ENCODE measurements at places on chromosomes 13 and 19.

DNA sequence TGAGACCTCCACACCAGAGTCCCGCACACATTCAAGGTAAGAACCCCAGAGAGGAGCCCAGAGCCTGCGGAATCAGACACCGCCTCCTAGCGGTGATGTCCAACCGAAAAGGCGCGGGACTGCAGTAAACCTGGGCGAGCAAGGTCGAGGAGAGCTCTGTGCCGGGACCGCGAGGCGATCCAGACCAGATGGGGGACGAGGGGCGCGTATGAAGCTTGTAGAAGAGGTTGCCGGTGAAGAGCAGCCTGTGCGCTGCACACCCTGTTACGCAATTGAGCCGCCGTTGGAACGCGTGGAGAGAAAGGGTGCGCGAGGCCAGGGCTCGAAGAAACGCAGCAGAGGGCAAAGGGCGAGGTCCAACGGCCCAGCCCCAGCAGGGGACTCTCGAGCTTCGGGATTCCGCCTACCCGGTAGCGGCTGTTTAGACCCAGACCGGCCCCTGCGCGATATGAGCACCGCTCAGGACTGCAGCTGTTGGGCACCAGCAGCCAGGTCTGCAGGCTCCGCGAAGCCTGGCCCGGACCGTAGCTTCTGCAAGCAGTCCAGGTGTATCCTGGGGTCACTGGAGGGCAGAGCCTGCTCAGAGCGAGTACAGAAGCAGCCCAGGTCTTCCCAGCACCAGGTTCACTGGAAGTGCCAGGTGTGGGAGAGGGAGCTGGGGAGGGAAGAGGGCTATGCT is 65.9 kb upstream of the ZNF599 start:
- no peak for DNase-seq

- DNase-seq: no peak
Observed at GRCh38 chr19:53772943-53773342, 51.2 kb downstream of the NLRP12 start.

DNA sequence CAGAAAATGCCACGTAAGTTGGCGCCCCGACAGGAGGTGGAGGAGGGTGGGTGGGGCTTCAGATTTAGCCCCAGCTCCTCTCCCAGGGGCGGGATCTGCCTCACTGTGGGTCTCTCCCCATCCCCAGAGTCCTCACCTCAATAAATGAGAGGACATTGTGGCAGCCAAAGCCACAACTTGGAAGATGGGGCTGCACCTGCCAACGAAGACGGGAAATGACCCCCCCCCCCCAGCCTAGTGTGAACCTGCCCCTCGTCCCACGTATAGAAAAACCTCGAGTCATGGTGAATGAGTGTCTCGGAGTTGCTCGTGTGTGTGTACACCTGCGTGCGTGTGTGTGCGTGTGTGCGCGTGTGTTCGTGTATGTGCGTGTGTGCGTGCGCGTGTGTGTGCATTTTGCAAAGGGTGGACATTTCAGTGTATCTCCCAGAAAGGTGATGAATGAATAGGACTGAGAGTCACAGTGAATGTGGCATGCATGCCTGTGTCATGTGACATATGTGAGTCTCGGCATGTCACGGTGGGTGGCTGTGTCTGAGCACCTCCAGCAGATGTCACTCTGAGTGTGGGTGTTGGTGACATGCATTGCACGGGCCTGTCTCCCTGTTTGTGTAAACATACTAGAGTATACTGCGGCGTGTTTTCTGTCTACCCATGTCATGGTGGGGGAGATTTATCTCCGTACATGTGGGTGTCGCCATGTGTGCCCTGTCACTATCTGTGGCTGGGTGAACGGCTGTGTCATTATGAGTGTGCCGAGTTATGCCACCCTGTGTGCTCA is 1.5 kb upstream of the TRAPPC5 start:
- peak; percentile 82 for DNase-seq

- no peak for DNase-seq
Observed at GRCh38 chr13:110448677-110449076, 112.8 kb downstream of the RAB20 start.

- no peak for DNase-seq
Observed at GRCh38 chr13:111911754-111912452, 155.0 kb upstream of the SOX1 start.

GRCh38 chr13:76769271-76769791 is 116.9 kb downstream of the KCTD12 start:
- no peak for DNase-seq

DNA sequence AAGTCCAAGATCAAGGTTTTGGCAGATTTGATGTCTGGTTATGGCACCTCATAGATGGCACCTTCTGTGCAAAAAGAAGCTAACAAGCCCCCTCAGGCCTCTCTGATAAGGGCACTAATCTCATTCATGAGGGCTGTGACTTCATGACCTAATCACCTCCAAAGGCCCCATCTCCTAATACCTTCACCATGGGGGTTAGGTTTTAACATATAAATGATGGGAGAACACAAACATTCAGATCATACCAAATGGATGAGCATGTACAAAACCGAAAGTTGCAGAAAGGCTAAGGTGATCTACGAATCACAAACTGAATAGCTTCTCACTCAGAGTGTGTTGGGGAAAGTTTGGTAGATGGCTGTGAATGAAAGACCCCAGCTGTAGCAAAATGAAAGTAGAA is 217.4 kb downstream of the TBC1D4 start:
- no peak for DNase-seq

DNA sequence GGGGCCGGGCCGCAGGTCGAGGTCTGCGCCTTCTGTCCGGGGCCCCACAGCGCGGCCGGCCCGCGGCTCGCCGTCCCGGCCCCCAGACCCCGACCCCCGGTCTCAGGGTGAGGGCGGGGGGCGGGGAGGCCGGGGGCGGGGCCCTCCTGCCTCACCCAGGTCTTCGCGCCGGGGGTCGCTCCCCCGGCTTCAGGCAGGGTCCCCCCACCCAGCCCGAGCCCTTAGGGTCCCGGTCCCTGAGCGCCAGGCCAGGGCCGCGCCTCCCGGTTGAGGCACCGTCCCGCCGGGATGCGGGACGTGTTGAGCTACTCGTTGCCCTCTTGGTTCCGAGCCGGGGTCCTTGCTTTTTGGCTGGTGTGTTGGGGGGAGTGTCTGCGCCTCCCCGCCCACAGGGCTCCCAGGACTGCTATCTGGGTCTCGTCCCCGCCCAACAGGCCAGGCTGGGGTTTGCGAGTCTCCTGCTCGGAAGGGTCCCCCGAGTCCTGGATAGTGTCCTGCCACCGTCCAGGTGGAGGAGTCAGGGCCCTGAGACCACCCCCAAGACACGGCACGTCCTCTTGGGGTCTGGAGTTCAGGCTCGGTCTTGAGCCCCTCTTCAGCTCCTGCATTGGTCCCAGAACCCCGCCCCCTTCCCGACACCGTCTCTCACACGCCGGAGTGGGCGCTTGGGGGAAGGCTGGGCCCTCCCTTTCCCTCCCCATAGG is 452 bp downstream of the PIAS4 start:
- DNase-seq: no peak

GRCh38 chr13:91045351-91046034 is 302.0 kb upstream of the MIR17HG start:
- DNase-seq: no peak

DNA sequence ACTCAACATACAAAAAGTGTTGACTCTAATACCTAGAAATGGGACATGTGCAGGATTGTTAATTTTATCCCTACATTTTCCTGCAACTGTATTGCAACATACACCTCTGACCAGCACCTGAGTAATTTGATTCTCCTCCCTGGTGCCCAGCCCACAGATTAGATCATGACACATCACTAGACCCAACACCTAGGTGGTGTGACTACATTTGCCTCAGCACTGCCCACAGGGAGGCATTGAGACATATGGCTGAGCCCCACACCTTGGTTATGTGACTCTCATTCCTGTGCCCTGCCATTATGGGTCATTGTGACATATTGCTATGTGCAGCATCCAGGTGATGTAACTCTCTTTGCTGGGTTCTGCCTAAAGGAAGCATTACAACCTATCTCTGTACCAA is 13.2 kb upstream of the ZNF254 start:
- no peak for DNase-seq

GRCh38 chr19:12779162-12779993 is 4.0 kb upstream of the HOOK2 start:
- DNase-seq: no peak

GRCh38 chr13:73287831-73288230 is 229.0 kb downstream of the KLF5 start:
- DNase-seq: no peak

- DNase-seq: no peak
Observed at GRCh38 chr13:97974773-97975172, 21.3 kb downstream of the IPO5 start.

DNA sequence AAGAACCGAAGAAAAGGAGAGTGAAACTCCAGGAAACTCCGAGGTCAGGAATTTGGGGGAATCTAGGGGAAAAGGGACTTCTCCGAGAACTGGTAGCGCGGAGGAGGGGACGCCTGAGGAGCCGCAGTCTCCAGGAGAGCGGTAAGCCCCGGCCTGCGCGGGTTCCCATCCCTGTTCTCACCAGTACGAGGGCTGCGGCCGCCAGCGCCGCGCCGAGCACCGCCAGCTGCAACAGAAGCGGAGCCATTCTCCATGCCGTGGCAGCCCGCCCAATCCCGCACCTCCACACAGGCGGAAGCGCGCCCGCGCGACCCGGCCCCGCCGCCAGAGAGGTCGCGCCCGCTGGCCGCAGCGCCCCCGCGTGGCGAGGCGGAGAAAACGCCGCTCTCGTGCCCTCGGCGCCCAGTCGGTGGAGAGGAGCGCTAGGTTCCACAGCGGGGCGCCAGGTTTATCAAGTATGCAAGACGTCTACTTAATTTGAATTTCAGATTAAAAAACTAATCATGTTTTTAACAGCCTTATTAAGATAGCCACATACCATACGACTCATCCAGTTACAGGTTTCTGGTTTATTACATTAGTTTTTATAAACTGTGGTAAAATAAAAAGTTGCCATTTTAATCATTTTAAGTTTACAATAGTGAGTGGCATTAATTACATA is at the start of gene ALG5:
ALG5 (minus strand) TSS at position 287 of the 661 bp plus-strand sequence; CDS start at position 247, 40 bp downstream.
- peak; percentile 92 for DNase-seq

- DNase-seq: peak; percentile 32
Observed at GRCh38 chr13:50244713-50245574, 229.7 kb downstream of the KCNRG start.

- no peak for DNase-seq
Observed at GRCh38 chr13:108322206-108322824, 52.8 kb downstream of the TNFSF13B start.

- DNase-seq: no peak
Observed at GRCh38 chr13:26019881-26020870, 31.6 kb downstream of the SHISA2 start.

DNA sequence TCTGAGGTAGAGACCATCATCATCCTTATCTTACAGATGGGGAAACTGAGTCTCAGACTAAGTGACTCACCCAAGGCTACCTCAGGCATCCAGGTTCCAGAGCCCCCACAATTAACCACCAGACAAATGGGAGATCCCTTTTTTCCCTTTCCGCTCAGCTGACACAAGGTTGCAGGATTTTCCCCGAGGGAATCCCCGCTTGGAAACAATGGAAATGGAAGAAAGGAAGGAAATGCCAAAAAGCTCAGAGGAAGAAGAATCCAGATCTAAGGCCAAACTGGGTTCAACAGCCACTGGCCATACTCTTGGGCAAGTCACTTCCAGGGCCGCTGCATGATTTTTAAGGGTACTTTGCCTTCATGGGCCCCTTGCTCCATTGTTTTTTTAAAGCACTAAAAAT is 1.6 kb downstream of the ZNF71 start:
- no peak for DNase-seq

GRCh38 chr19:43639519-43640423 is at the start of gene CADM4:
Gene CADM4 (minus strand): TSS chr19:43639850. CDS start chr19:43639790, 60 bp downstream.
- peak; percentile 53 for DNase-seq

DNA sequence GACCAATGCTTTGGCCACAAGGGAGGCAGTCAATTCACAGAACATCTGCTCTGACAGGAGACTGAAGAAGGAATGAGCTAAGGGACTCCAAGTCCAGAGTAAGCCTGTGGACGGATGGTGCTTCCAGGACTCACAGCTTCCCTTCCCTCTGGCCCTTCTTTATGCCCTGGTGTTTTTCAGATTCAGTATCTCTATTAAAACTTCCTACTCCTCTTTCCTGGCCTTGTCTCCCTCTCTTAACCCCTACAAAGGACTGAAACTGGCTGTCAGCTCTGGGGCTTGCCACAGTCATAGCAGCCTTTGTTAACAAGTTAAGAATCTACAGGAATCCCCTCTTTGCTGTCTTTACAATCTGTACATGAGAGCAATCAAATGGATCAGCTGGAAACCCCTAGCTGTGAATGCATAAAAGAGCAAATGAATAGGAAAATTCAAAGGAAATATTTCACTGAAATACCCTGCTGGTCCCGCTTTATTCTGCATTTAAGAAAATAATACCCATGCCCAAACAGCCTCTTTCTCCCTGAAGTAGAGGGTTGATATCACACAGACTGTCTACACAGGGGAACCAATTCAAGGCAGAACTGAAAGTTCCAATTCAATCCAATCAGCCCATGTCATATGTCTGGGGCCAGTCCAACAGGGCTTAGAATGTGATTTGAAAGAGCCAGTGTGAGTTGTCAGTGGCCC is 192.3 kb downstream of the MZT1 start:
- no peak for DNase-seq

GRCh38 chr19:47310323-47310722 is 662 bp downstream of the C5AR1 start:
- DNase-seq: no peak

DNA sequence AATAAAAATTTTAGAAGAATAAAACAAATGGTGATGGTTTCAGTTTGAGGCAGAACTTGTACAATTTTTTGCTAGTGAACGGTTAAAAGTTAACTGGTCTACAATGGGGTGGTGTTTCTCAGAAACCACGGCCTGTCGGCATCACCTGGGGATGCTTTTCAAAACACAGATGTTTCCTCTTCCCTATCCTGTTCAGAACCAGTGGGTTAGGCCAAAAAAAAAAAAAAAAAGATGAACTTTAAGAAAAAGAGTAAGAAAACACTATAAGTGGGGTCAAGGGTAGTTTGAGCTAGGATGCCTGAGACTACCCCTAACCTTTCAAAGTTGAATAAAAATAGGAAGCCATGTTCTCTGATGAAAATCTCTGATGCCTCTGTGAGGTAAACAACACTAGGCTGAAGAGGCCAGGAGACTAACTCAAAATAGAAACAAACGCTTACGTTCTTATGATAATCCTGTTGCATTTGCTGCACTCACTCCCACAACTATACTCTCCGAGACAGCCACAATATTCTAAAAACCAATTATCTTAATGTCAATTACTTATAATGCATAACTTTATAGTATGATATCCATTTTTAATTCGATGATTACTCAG is 3.3 kb downstream of the MTIF3 start:
- peak; percentile 65 for DNase-seq

- DNase-seq: no peak
Observed at GRCh38 chr13:80571346-80572307, 230.7 kb upstream of the SPRY2 start.

DNA sequence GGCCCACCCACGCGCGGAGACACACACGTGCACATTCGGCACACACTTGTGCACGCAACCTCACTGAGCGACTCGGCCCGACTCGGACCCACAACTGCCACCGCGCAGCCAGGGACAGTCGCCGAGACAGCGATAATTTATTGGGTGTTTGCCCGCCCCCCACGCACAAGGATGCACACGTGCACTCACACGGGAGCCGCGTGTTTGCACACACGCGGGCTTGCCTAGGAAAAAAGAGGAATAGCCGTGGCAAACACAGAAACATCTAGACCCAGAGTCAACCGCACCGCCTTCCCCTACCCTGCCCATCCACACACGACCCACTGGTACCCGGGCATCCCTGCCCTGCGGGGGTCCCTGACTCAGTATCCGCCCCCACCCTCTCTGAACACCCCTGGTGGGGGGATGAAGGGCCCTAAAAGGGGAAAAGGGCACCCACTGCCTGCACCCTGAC is 1.1 kb upstream of the SSBP4 start:
- DNase-seq: no peak
